ENCODE measurements at places on chromosomes 6 and 20. TPM values are rescaled to one million over a fixed set of nuclear protein-coding genes. Genes with fewer than 3 reads are reported as not detected.

Gene SIGLEC1
- not detected for total RNA-seq

Gene PROKR2
- not detected for total RNA-seq

Gene DEFB127
- total RNA-seq = not detected

Gene CALHM5
- 4.4 TPM for total RNA-seq

DNA sequence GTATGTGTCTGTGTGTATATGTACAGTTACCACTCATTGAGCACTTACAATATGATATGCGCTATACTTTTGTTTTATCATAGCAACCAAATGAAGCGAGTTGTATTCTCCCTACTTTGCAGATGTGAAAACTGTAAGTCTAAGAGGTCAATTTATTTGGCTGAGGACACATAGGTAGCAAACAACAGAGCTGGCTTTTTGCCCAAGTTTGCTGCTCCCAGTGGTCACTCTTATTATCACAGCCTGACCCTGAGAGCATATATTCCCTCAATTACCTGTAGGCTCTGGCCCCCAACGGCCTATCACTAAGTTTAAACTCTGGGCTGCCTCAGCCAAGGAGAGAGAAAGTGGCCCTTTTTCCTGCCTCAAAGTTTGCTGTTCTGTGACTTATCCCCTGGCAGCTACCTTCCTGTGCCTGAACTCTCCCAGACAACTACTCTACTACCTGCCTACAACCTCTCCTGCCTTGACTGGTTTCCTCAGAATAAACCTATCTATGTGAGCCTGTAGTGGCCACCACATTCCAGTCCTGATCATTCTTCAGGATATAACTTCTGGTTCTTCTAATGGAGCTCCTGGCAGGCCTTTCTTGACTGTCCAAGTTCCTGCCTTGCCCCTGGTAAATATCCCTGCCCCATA is 221.8 kb downstream of the FRK start:
- no peaks in the 10 kb centered on the region for H3K4me1 ChIP-seq
- no peaks in the 10 kb centered on the region for H3K36me3 ChIP-seq
- DNase-seq = peak; percentile 21
- no peak overlapping the region for H3K4me3 ChIP-seq

DNA sequence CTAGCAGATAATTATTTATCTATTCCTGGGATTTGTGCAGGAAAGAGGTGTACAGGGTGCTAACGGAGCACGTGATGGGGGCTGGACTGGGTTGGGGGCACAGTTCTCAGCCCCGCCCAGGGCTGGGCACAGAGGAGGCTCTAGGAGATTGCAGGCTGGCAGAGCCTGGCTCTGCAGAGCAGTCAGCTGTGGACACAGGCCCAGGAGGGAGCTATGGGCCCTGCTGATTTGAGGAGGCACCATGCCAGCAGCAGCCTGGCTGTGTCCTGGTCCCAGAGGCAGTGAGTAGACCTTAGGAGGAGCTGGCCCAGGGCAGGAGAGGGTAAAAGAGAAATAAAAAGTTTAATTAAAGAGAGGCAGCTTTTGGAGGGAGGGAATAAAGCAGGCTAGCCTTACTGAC is 19.3 kb downstream of the MAFB start:
- H3K4me3 ChIP-seq = no peak overlapping the region
- H3K27ac ChIP-seq = no peak overlapping the region
- H3K36me3 ChIP-seq = no peaks in the 10 kb centered on the region
- H3K27me3 ChIP-seq = no peaks in the 10 kb centered on the region
- no peak for DNase-seq

- no peaks in the 10 kb centered on the region for H3K36me3 ChIP-seq
- no peak overlapping the region for H3K27ac ChIP-seq
- H3K27me3 ChIP-seq = peaks cover 8% of the 10 kb centered on the region
- H3K4me1 ChIP-seq = no peaks in the 10 kb centered on the region
Observed at GRCh38 chr6:34525431-34526175, 30.5 kb downstream of the SPDEF start.

DNA sequence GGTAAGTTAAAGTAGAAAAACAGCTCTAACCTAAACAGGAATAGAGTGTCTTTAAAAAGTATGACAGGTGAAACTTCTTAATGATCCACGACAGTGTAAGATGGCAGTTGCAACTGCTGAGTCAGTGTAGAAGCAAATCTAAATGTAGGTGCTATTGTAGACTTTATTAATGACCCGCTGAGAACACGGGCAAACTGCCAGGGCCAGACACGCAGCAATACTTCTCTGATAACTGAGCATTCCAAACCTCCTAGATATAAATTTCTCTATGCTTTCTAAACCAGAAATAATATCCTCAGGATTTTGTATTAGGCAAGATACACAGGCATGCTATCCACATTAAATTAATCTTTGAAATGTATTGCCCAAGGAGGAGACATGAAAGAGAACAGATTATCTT is 1076.4 kb downstream of the HACE1 start:
- DNase-seq = no peak
- H3K4me1 ChIP-seq = no peaks in the 10 kb centered on the region
- no peak overlapping the region for H3K27ac ChIP-seq
- no peaks in the 10 kb centered on the region for H3K36me3 ChIP-seq
- no peak overlapping the region for H3K4me3 ChIP-seq

- peaks cover 4% of the 10 kb centered on the region for H3K4me1 ChIP-seq
- no peaks in the 10 kb centered on the region for H3K27me3 ChIP-seq
- no peak overlapping the region for H3K27ac ChIP-seq
- H3K4me3 ChIP-seq = no peak overlapping the region
- DNase-seq = no peak
Observed at GRCh38 chr6:159963111-159963510, 5.8 kb upstream of the IGF2R start.

DNA sequence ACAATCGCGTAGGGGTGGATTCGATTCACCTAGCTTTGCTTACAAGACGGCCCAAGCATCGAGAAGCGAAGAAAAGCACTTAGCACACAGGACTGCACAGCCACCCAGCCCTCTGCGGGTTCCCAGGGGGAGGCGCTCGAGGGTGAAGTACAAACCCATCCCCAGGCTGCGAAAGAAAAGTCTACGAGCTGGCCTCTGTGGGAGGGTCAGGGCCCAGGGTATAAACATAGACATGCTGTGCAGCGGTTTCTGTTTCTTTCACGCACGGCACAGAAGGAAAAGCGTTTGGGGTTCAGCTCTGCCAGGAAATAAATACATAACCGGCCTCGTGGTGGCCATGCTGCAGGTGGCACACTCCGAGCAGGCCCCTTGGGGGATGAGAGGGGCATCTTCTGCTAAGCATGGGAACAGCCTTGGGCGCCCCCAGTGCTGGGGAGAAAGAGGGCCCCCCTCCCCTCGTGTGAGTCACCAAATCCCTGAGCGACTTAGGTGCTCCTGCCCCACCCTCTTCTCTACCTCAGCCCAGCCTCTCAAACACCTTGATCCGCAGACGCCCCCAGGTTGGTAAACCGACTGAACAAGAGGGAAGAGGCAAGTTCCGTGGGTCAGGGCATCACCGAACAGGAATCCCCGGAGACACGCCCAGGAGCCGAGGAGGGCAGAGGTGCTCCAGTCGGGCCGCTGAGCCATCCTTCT is 91.6 kb upstream of the RIPOR2 start:
- DNase-seq = no peak
- no peak overlapping the region for H3K27ac ChIP-seq
- no peaks in the 10 kb centered on the region for H3K27me3 ChIP-seq
- H3K4me1 ChIP-seq = no peaks in the 10 kb centered on the region
- H3K4me3 ChIP-seq = no peak overlapping the region

DNA sequence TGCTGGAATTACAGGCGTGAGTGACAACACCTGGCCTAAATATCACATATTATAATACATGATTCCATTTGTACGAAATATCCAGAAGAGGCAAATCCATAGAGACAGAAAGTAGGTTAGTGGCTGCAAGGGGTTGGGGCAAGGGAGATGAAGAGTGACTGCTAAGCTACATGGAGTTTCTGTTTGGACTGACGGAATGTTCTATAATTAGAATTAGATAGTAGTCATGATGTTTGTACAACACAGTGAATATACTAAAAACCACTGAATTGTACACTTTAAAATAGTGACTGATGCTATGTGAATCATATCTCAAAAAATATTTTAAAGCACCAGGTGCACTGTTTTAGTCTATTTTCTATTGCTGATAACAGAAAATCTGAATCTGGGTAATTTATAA is 3.7 kb upstream of the HEBP2 start:
- H3K27me3 ChIP-seq = no peaks in the 10 kb centered on the region
- DNase-seq = no peak
- no peak overlapping the region for H3K4me3 ChIP-seq

GRCh38 chr6:10000551-10000950 is 414.3 kb downstream of the TFAP2A start:
- DNase-seq = no peak
- H3K27ac ChIP-seq = no peak overlapping the region
- H3K36me3 ChIP-seq = no peaks in the 10 kb centered on the region
- H3K4me1 ChIP-seq = no peaks in the 10 kb centered on the region
- H3K4me3 ChIP-seq = no peak overlapping the region
- no peaks in the 10 kb centered on the region for H3K27me3 ChIP-seq

DNA sequence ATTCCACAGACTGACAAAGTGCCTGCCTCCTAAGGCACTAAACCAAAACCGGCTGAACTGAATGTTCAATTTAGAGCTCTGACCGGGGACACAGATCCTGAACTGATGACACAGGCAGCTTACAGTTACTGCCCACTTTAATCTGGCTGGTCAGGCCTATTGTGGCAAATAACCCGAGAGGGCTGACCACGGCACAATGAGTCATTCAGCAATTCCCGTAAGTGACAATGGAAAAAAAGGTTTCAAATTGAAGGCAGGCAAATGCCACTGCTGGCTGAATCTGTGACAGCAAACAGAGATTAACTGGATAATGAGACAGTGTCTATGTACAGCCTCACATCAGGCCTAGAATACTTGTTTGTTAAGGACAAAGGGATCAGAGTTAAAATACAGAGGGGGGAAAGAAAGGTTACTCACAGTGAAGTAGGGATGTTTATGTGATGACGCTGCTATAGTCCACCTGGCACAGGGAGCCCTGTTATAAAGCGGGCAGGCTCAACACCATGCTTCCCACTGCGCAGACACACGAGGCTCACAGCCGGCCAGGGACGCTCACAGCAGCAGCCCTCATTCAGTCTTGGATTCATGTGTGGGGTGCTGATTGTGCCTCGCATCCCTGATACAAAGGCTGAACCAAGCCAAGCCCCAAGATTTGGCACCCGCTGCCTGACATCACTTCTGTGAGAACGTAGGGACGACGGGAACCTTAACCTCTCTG is 54.4 kb downstream of the RTN4IP1 start:
- DNase-seq = peak; percentile 88
- no peak overlapping the region for H3K27ac ChIP-seq
- H3K4me3 ChIP-seq = no peak overlapping the region
- peaks cover 9% of the 10 kb centered on the region for H3K4me1 ChIP-seq

DNA sequence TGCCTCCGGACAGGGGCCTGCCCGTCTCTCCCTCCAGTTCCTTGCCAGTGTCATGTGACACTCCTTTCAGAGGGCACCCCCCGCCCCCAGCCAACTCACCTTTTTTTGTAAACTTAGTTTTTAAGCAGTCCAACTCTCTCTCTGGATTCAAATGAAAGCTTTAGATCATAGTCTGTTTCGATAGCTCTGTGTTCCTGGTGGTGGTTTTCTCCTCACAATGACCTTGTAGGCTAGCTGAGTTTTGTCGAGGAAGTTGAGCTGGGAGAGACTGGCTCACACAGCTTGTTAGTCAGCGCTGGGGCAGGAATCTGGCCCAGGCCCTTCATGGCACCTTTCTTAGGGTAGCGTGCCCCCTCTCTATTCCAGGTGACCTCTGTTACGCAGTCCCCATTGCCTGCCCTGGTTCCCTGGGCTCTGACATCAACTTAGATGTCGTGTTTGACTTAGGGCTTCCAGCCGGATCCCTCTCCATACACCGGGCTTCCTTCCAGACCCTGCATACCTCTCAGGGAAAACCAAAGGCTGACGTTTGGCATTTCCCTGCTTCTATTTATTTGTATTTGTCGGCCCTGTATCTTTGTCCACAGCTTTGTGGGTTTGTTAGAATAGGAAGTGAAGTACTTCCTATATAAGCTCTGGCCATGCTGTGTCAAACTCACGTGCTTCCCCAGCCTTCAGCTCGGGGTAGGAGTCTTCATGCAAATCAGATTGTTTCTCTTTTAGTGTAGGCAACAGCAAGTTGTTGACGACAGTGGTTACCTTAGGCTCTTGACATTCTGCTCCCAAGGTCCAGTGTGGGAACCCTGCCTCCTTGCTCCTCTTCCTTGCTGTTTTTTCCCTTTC is 12.7 kb downstream of the IGF2R start:
- peak; percentile 89 for DNase-seq
- H3K27me3 ChIP-seq = no peaks in the 10 kb centered on the region
- peak overlapping the region; percentile 61 for H3K27ac ChIP-seq
- H3K36me3 ChIP-seq = no peaks in the 10 kb centered on the region

DNA sequence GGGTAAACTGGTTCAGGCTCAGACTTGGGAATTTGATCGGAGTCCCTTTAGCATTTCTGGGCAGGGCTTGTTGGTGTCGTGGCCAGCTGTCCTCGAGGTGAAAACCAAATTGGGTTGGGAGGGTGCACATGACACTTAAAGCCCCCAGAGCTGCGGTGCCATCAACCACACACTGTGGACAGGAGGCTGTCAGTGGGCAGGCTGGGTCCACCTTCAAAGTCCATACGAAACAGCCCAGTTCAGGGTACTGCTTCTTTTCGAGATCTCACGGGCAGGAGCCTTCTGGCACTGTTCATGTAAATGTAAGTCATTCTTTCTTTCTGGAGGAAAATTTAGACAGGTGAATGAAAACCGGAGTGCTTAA is 7.0 kb downstream of the SYNJ2 start:
- H3K27ac ChIP-seq = no peak overlapping the region
- no peak for DNase-seq
- H3K27me3 ChIP-seq = no peaks in the 10 kb centered on the region
- H3K4me1 ChIP-seq = peaks cover 21% of the 10 kb centered on the region
- H3K4me3 ChIP-seq = no peak overlapping the region

GRCh38 chr6:44697327-44697726 is 309.8 kb downstream of the CDC5L start:
- peaks cover 2% of the 10 kb centered on the region for H3K27me3 ChIP-seq
- no peaks in the 10 kb centered on the region for H3K4me1 ChIP-seq
- DNase-seq = peak; percentile 16
- H3K36me3 ChIP-seq = no peaks in the 10 kb centered on the region
- no peak overlapping the region for H3K27ac ChIP-seq

- H3K4me3 ChIP-seq = no peak overlapping the region
- no peaks in the 10 kb centered on the region for H3K27me3 ChIP-seq
- no peak overlapping the region for H3K27ac ChIP-seq
Observed at GRCh38 chr6:164035900-164036485, 621.5 kb downstream of the QKI start.

- peak; percentile 80 for DNase-seq
- H3K4me1 ChIP-seq = peaks cover 11% of the 10 kb centered on the region
- H3K4me3 ChIP-seq = no peak overlapping the region
Observed at GRCh38 chr6:36735110-36736071, 37.8 kb downstream of the RAB44 start.

DNA sequence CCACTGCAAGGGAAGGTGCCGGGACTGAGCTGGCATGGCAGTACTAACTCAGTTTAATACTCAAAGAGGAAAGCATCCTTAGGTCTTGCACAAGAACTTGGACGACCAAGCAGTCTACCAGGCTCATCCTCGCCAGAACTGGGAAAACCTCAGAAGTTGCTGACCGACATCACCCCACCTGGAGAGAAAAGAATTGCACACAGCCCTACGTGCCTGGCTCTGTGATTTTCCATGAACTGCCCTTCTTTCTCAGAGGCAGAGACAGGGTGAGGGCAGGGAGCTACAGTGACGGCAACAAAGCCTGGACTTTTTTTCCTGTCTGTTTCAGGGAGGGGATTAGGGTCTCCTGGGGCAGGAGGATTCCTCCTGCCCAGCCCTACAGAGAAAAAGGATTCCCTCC is 8.0 kb downstream of the JAG1 start:
- no peaks in the 10 kb centered on the region for H3K36me3 ChIP-seq
- H3K4me1 ChIP-seq = peaks cover 7% of the 10 kb centered on the region
- no peaks in the 10 kb centered on the region for H3K27me3 ChIP-seq
- no peak overlapping the region for H3K27ac ChIP-seq
- no peak for DNase-seq
- no peak overlapping the region for H3K4me3 ChIP-seq

Data from fibroblast of lung (primary cell).